ENCODE measurements at places on chromosomes 2 and 18.

DNA sequence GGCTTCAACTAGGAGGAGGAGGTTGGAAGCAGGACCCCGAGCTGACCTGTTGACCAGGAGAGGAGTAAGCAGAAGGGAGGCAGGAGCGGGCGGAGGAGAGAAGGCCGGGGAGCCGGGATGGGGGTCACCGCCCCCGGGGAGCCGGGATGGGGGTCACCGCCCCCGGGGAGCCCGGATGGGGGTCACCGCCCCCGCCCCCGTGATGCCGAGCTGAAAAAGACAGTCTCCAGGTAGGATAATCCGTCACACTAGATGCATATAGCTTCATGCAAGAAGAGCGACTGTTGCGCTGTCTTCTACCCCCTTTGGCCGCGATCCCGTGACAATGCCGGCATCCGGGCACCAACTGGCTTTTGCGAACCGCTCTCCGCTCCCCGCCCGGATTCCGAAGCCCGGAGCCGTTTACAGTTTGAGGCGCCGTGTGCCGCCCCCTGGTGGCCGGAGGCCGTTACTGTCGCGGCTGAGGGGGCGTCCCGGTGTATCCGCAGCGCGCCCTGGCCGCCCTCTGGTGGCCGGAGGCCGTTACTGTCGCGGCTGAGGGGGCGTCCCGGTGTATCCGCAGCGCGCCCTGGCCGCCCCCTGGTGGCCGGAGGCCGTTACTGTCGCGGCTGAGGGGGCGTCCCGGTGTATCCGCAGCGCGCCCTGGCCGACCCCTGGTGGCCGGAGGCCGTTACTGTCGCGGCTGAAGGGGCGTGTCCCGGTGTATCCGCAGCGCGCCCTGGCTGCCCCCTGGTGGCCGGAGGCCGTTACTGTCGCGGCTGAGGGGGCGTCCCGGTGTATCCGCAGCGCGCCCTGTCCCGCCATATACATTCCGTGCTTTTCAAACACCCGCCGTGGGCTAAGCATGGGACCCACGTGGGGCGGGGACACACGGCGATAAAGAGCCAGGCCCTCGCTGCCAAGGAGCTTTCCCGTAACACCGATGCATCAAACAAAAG is 89.6 kb downstream of the ACTR3 start:
- no peak for DNase-seq

DNA sequence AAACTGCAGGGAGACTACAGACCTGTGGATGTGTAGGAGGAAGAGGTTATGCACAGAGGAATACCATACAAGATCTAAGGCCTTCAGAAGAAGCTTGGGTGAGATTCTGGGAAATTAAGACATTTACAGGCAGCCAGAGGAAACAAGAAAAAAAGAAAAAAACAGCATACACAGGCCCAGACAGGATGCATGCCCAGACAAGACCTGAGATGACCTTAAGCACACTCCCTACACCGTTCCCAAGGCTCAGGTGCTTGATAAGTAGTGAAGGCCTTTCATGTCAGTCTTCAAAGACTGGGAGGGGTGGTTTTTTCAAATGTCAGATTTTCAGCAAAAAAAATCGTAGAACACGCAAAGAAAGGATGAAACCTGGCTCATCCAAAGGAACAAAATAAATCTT is 83.0 kb downstream of the CCDC138 start:
- no peak for DNase-seq

GRCh38 chr18:2654169-2654927 is 1.2 kb upstream of the SMCHD1 start:
- DNase-seq, result no peak

- DNase-seq, result no peak
Observed at GRCh38 chr2:42835577-42836371, 43.4 kb upstream of the HAAO start.

GRCh38 chr2:46179037-46179621 is 118.1 kb upstream of the EPAS1 start:
- no peak for DNase-seq

DNA sequence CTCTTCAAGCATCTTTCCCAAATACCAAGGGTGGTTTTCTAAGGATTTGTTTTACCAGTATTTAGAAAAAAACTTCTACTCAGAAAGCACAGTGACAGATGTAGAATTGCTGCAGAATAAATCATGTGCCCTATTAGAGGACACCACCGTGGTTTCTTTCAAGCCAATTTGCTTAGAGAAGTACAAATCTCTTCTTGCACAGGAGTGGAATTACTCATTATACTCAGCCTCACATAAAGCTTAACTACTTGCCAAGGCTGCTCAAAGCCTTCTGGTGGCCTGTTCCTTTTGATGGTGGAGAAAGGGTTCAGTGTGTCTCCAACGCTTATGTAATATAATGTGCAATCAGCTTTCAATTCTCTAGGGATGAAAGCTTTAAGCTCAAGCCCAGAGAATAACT is 66.5 kb upstream of the CTNNA2 start:
- no peak for DNase-seq

GRCh38 chr18:72041313-72042032 is 502.7 kb downstream of the CBLN2 start:
- peak; percentile 20 for DNase-seq

- DNase-seq, result no peak
Observed at GRCh38 chr2:241890524-241891235, 21.2 kb downstream of the RTP5 start.

DNA sequence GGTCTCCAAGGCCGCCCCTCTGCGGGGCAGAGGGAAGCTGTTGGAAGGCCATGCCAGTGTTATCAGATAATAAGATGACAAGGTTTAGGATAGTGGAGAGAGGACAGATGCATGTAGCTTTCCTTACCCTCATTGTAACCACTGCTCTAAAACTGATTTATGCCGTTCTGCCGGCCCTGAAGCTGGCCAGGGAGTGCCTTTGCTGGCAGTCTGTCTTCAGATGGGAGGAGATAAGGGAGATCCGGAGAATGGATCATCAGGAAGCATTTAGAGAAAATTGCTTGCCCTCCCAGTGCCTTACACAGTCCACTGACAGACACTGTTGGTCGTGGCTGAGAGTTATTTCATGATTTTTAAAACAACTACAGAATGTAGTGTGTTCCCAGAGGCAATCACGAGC is 35.4 kb upstream of the MYO3B start:
- no peak for DNase-seq

All from neural progenitor cell (in vitro differentiated cells).